Umbilical cord (tissue), 2 donors: ENCODE measurements at places on chromosomes 3 and 15.
A peak's percentile ranks its signal among the peaks of the same experiment; 100 is the strongest.

- no peak for DNase-seq
Observed at GRCh38 chr3:127114337-127115070, 78.4 kb upstream of the PRR23E start.

DNA sequence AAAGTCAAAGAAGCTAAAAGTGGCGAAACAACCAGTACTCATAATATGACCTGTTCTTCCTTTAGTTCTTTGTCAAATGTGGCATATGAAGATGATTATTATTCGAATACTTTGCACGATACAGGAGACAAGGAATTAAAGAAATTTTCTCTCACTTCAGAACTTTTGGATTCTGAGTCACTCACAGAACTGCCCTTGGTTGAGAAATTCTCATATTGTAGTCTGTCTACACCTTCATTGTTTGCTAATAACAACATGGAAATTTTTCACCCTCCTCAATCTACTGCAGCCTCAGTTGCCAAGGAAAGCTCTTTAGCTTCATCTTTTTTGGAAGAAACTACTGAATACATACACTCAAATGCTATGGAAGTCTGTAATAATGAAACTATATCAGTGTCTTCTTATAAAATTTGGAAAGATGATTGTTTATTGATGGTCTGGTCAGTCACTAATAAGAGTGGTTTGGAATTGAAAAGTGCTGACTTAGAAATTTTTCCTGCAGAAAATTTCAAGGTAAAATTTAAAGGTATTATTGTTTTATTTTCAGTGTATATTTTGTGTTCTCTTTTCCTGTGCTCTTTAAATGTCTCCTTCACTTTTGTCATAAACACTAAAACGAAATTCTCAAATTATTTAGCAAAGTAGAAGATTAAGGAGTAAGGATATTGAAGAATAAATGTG is 89.0 kb downstream of the AP4E1 start:
- DNase-seq = no peak

- DNase-seq = peak; percentile 89
Observed at GRCh38 chr3:42071904-42072812, 19.0 kb upstream of the TRAK1 start.

DNA sequence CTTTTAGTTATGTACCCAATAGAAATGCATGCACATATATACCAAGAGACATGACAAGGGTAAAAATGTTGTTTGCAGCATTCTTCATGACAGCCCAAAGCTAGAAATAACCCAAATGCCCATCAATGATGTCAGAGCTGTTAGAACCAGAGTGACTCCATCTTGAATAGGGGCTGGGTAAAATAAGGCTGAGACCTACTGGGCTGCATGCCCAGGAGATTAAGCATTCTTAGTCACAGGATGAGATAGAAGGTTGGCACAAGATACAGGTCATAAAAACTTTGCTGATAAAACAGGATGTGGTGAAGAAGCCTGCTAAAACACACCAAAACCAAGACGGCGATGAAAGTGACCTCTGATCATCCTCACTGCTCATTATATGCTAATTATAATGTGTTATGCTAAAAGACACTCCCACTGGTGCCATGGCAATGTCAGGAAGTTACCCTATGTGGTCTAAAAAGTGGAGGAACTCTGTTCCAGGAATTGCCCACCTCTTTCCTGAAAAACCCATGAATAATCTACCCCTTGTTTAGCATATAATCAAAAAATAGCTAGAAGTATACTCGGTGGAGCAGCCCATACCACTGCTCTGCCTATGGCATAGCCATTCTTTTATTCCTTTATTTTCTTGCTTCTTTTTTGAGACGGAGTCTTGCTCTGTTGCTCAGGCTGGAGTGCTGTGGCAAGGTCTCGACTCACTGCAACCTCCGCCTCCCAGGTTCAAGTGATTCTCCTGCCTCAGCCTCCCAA is 32.9 kb downstream of the ZBTB11 start:
- peak; percentile 81 for DNase-seq

- DNase-seq = no peak
Observed at GRCh38 chr3:151047636-151048035, 37.8 kb upstream of the MED12L start.

DNA sequence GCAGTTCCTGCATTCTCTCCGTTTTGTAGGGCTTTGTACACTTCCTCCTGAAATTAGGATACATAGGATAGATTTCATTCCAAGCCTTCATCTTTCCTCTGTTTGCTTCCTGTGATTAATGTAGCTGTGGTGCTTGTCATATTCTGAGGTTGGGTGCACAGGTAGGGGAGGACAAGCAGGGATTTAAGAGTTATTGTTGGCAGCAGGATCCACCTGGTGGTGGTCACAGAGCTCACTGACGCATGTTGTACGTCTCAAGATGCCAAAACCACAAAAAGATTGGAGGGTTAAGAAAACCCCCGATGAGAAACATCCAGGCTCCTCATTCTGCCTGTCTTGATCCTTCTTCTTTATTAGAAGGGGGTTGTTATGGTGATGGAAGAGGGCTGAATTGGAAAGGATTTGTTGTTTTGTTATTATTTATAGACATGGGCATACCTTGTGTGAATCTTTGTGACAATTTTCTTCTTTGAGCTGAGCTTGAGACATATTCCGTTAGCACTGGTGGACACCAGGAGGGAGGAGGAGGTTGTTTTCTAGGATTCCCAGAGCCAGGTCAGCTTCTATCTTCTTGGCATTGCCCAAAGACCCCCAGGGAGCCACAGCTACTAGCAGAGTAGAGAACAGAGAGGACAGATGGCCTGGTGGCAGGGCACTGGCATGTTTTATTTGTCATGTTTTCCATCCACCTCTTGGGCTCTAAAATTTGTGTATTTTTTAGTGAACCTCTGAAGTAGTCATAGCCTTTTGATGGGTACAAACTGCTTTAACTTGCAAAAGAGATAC is 57.7 kb upstream of the LARS2 start:
- no peak for DNase-seq

DNA sequence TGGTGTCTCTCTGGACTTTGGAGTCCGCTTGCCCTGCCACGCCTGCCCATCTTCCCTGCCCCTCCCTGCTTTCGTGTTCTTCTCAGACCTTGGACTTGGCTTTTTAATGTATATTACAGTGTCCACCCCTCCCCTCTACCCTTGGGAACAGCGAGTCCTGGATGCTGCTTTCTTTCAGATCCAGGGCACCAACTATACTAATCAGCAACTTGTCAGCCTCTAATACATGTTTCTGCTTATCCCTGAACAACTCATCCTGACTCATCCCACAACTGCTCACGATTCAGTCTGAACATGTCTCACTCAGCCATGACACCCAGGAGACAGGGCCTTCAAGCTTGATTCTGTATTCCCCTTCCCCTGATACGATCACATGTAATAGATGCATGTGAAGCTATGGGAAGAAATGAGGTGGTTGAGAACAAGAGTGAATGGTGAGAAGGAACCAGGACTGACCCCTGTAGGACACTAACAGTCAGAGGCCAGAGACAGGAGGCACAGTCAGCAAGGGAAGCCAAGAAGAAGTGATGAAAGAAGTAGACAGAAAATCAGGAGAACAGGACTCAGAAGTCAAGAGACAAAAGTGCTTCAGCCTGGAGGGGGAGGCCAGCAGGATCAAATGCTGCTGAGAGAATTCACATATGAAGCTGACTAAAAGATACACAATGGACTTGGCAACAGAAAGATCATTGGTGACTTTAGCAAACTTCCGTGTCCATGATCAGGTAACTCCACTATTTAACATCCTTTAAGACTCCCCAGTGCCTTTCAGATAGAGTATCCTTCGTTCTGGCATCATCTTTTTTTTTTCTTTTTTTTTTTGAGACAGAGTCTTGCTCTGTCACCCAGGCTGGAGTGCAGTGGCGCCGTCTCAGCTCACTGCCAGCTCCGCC is 35.4 kb downstream of the BCL2L10 start:
- peak; percentile 72 for DNase-seq

GRCh38 chr3:102179326-102180177 is 255.3 kb upstream of the ZPLD1 start:
- DNase-seq = peak; percentile 70

- no peak for DNase-seq
Observed at GRCh38 chr3:134094491-134094890, 64.8 kb upstream of the SLCO2A1 start.

GRCh38 chr15:53193149-53193548 is 403.0 kb upstream of the ONECUT1 start:
- peak; percentile 4 for DNase-seq

- DNase-seq = no peak
Observed at GRCh38 chr15:60526127-60526616, 47.2 kb upstream of the ICE2 start.

DNA sequence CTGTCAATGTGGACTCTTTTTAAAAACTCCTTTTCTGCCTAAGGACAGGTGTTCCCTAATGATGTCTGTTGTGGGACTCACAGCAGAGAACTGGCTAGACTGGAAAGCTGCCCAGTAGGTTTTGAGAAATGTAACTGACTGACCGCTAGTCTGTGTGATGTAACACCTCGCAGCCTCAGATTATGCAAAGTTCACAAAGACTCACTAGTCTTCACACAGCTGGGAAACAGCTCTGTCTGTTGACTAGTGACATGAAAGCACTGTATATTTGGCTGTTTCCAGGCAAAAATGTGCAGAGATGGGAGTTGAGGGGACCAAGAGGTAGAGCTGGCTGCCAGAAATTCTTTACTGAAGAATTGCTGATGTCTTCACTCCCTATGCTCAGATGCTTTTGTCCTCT is 10.3 kb downstream of the PDZRN3 start:
- no peak for DNase-seq

- DNase-seq = no peak
Observed at GRCh38 chr3:109900783-109901182, 563.4 kb upstream of the DPPA4 start.

GRCh38 chr15:88661761-88662556 is 23.1 kb downstream of the ISG20 start:
- peak; percentile 44 for DNase-seq

GRCh38 chr3:14441240-14441919 is 39.0 kb downstream of the SLC6A6 start:
- no peak for DNase-seq

- no peak for DNase-seq
Observed at GRCh38 chr3:85476891-85477495, 518.2 kb downstream of the CADM2 start.
